Activated T-helper 1 cell treated with anti-CD3 and anti-CD28 coated beads, Interleukin-12 subunit alpha, Interleukin-12 subunit beta, Interleukin-2, Interleukin-4 antibody, amounts not matched to agents 30 ng/mL and 10 ng/mL and 1 ng/mL, durations not matched to agents 14 hours and 24 hours and 36 hours (primary cell): ENCODE measurements at places on chromosomes 12 and 14. TPM values are rescaled to one million over a fixed set of nuclear protein-coding genes. Genes with fewer than 3 reads are reported as not detected.

NFATC4 gene
- total RNA-seq: not detected in 2 replicates

NFE2 gene
- not detected in 2 replicates for total RNA-seq

DNA sequence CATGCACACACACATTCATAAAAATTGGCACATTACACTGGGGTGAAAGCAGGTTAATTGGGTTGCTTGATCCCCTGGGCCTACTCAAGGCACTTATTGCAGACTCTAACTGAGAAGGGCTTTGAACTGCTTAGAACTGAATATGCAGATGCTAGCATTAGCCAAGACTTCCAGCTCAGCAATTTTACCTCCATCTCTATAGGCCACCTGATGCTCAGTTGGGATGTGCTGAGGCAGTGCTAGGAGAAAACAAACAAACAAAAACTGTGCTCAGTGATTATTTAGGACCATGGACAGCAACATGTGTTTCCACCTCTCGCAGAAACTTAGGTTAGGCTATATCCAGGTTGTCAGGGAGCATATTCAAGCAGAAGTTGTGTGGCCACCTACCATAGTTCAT, 124.8 kb upstream of the WSCD2 start:
- H3K27ac ChIP-seq: no peak overlapping the region
- H3K27me3 ChIP-seq: no peaks in the 10 kb centered on the region
- H3K36me3 ChIP-seq: no peaks in the 10 kb centered on the region
- no peak overlapping the region for H3K4me3 ChIP-seq

DNA sequence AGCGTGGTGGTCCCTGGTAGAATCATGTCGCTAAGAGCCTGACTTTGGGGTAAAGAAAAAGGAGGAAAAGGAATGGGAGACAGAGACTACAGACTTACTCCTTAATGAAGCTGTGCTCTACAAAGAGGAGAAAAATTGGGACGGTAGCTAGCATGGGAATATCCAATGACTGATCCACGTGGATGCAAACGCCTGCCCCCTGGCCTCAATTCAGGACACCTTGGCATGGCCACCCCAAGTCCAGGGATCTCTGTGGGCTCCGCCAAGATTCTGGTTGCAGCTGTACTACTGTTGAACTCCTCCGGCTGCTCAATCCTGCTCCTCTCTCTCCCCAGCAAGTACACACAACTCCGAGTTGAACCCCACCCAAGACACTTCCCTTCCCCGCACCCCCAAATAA, 70.5 kb upstream of the DIO3 start:
- no peak for DNase-seq
- H3K4me3 ChIP-seq: no peak overlapping the region
- H3K36me3 ChIP-seq: no peaks in the 10 kb centered on the region
- peaks cover 4% of the 10 kb centered on the region for H3K27me3 ChIP-seq
- H3K27ac ChIP-seq: no peak overlapping the region

GRCh38 chr12:120573560-120573959, 7.6 kb downstream of the POP5 start:
- H3K27me3 ChIP-seq: no peaks in the 10 kb centered on the region
- no peaks in the 10 kb centered on the region for H3K4me1 ChIP-seq
- no peak overlapping the region for H3K27ac ChIP-seq
- H3K4me3 ChIP-seq: no peak overlapping the region
- DNase-seq: no peak
- H3K36me3 ChIP-seq: peaks cover 60% of the 10 kb centered on the region

TSPAN11 gene
- total RNA-seq: not detected in 2 replicates
